ENCODE measurements at places on chromosomes 1 and 21.

- DNase-seq, result peak; percentile 3
Observed at GRCh38 chr1:165424454-165425216, 20.3 kb downstream of the RXRG start.

- no peak for DNase-seq
Observed at GRCh38 chr1:153368495-153368894, 6.9 kb downstream of the S100A12 start.

DNA sequence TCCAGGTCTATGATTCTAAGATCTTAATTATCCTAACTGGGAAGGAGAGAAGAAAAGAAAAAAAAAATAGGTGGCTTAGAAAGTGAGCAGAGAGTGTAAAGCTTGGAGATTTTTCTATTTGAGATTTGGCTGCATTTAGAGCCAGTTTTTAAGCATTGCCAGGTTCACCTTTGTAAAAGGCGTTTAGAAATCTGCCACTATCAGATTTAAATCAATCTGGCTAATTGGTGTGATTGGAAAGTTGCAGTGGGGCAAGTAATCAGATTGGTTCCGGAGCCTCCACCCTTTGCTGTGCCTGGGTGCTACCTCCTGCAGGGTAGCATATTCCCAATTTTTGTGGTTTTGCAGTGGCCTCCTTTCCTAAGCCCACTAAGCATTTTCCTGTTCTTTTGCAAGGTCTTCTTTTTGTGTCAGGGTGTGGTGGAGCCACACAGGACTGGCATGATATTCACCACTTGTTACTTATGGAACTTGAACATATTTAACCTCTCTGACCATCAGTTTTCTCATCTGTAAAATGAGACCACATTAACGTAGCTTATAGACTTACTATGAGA, 48.5 kb upstream of the PPP2R5A start:
- DNase-seq, result no peak

GRCh38 chr1:199821029-199821779, 206.3 kb upstream of the NR5A2 start:
- DNase-seq, result no peak

DNA sequence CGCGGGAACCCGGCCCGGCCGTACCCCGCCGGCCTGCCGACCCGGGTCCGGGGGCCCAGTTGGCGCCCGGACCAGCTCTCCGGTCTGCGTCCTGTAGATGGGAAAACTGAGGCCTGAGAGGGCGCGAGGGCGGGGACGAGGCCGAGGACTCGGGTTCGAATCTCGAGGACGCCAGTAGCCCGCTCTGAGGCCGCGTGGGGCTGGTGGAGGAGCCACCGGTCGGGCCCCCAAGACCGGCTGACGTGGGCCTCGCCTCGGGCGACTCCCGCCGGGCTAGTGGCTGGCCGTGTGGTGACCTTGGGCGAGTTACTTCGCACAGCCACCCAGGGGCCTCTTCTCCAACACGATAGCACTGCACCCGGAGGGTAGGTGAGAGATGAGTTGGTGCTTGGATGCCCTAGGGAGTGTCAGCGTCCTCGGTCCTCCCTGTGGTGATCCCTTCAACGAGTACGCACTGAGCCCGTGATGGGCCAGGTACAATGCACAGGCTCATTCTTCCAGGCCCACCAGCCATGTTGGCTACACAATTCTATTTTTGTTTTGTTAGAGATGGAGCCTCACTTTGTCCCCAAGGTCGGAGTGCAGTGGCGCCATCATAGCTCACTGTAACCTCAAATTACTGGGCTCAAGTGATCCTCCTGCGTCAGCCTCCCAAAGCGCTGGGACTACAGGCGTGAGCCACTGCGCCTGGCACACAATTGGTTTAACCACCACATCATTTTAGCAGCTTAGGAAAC, 404 bp upstream of the SCMH1 start:
- peak; percentile 46 for DNase-seq

GRCh38 chr1:91789273-91789997, 96.5 kb downstream of the TGFBR3 start:
- no peak for DNase-seq

DNA sequence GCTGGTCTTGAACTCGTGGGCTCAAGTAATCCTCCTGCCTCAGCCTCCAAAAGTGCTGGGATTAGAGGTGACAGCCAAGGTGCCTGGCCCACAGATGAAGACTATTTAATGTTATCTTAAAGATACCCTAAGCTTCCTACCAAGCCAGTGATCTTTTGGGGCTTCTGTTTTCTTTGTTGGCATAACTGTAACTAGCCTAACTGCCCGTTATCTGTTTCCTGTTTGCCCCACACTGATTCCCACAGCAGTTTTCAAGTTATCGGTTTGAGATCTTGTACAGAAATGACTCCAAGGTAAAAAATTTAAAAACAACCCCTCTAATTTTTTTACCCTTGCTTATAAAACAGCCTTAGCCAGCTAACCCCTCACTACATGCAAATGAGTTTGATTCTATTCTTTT, 12.4 kb downstream of the SELL start:
- peak; percentile 77 for DNase-seq

DNA sequence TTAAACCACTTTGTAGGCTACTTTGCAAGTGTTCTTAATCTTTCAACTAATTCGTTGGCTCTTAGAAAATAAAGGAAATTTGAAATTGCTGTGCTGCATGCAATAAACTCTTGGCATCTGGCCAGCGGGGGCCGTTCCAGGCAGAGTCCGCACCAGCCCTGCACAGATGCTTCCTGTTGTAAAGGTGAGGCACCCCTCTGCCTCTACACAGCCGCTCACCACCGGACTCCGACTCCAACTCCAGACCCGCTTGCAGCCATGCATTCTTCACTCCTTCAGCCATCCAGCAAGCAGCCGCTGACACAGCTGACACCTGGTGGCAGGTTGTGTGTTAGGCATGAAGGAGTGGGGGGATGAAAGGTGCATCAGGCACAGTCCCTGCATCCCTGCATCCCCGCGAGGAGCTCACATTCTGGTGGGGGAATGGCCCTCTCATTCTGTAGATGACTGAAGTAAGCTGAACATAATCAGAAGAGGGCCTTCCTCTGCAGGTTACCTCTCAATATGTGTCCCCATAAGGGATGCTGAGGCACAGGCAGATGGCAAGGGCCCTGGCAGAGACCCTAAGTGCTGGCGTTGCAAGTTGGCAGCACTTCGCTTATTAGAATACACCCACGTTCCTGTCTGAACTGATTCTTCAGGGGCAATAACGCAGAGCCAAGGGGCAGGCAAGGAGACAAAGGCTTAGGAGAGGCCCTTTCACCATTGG, 56.8 kb downstream of the GLIS1 start:
- peak; percentile 98 for DNase-seq

DNA sequence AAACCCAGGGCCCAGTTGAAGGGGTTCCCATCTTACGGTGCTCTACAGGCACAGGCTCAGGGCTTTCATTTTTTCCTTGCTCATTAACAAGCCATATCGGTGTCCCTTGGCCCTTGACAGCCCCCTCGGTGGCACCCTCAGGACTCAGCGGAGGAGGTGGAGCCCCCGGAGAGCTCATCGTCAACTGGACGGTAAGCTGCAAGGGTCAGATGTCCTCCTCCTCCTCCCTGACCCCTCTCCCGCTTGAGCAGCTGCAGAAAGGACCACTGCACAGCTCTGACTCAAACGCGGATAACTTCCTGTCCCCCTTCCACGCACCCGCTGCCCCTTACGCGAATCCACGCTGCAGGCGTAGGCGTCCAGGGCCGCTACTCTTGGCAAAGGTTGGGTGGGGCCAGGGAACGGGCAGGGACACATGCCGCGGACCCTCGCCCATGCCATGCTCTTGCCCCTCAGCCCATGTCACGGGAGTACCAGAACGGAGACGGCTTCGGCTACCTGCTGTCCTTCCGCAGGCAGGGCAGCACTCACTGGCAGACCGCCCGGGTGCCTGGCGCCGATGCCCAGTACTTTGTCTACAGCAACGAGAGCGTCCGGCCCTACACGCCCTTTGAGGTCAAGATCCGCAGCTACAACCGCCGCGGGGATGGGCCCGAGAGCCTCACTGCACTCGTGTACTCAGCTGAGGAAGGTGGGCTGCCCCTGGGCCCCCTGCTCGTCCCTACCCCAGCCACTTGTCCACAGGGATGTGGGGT, 14.7 kb downstream of the TMEM81 start:
- no peak for DNase-seq

- DNase-seq, result no peak
Observed at GRCh38 chr21:38041493-38041892, 125.2 kb upstream of the KCNJ6 start.

- DNase-seq, result no peak
Observed at GRCh38 chr1:230145505-230145899, 78.5 kb downstream of the GALNT2 start.

DNA sequence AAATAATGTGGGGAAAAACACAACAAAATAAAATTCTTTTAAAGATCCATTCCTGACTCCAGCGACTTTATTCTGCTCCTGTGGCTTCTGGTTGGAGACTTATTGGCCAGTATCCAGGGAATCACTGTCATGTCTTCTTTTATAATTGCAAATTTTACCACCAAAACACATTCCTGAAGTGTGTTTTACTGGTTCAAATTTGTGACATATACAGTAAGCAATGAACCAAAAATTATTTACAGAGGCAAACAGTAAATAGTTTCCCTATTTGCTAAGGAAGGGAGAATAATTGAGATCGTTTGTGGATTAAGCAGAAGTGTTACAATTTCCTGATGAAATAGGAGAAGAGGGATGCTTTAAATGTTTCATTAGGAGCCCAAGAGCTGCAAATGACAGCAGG, 118.7 kb downstream of the ZNF281 start:
- DNase-seq, result no peak

- no peak for DNase-seq
Observed at GRCh38 chr1:213057264-213058059, 6.4 kb downstream of the RPS6KC1 start.

DNA sequence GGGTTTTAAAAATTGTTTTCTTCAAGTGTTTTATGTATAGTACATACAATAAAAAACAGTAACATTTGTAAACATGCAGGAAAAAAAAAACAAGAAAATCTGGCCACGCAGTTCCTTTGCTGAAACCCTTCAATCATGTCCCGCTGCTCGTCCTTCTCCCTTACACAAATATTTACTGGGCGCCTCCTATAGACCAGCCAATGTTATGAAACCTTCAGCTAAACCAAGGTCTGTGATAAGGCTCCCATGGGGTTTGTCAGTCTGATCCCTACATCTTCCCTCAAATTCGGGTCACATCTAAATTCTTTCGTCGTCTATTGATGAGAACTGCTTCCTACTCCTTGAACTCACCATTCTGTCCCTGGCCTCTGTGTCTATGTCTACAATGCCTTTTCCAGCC, 583.9 kb downstream of the SMYD3 start:
- no peak for DNase-seq

- peak; percentile 29 for DNase-seq
Observed at GRCh38 chr21:15061747-15062605, 2.8 kb downstream of the NRIP1 start.

GRCh38 chr1:165431079-165431478, 13.8 kb downstream of the RXRG start:
- DNase-seq, result no peak

DNA sequence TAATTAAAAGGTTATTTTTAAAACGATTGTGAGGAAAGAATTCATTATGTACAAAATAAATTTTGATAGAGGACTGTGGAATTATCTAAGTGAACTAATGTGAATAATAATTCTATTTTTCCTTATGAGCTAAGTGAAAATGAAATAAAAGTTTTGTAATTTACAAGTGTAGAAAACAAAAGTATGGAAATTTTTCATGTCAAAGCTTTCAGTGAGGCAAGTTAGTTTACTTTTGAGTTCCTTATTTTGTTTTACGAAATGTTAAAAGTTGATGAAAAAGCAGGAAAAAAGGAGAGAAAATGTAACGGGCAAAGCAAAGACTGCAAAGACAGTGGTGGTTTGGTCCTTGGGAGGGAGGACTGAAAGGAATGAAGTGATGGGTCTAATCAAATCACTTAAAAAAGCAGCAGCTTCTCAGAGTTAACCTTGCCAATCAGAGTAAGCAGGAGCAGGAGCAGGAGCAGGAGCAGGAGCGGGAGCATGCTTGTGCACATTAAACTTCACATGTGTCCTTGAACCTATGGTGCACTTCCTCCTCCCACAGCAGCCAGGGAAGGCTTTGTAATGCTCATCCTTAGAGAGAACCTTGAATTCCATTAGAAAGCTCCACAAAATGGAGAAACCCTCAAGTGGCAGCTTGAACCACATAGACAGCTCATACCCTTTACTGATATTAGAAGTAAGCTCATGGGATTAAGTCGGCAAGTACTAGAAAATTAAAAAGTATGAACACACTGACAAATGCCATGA, 133.4 kb downstream of the LHX4 start:
- no peak for DNase-seq

- DNase-seq, result no peak
Observed at GRCh38 chr1:14794906-14795305, 196.4 kb downstream of the KAZN start.

- no peak for DNase-seq
Observed at GRCh38 chr1:43979261-43979527, 184 bp downstream of the B4GALT2 start.

- DNase-seq, result no peak
Observed at GRCh38 chr1:210944252-210944651, 189.7 kb downstream of the KCNH1 start.

DNA sequence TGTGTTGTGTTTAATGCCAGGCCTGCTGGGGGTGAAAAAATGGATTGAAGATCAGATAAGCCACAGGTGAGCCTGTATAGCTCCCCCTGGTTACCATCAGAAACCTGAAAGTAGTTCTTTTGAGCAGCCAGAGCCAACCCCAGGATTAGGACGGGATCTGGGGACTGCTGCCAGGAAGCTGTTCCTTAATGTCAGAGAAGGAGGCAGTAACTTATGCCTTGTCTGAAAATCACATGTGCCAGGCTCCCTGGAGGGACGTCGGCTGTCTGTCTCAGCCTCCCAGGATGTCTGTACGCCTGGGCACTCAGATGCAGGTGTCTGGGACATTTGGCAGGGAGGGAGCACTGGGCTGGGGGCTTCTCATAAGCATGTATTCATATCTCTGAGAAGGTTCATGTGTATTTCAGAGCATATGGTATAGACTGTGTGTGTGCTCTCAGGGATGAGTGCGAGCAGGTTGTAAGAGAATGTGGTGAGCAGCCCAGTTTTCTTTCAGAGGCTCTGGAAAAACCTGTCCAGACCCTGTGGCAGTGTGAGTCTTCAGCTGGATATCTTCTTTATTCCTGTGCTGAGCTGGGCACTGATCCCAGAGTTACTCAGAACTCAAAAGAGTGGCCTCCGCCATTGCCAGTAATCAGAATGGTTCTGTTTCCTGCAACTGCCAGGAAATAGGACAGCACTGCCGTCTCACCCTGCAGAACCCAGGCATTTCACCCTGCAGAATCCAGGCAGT, 2.8 kb downstream of the FAM43B start:
- DNase-seq, result no peak

GRCh38 chr21:43315244-43316137, 111.4 kb downstream of the SIK1 start:
- DNase-seq, result no peak

DNA sequence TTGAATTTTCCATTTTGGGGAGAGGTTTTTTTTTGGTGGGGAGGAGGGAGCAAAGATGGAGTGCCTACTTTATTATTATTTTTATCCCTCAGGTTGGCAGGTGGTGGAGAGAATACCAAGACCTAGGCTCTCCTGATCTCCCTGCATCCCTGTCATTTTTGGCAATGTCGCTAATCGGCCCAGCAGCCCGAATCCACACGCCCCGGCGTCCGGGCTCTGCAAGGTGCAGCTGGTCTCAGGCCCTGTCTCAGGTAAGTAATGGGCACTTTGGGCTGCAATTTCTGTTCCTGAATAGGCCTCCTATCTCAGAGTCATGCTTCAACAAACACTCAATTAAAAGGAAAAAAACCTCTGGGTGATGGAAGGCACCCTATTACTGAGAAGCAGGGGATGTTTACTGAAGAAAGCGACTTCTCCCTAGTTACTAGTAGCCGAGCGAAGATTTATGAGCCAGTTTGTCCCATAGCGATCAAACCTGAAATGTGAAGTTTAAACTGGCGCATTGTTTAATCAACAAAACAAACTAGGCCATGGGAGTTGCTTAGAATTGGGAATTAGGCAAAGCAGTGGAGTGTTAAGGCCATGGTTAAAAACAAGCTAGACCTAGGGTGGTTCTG, 137.8 kb downstream of the RWDD3 start:
- DNase-seq, result no peak
